NCI-H2029 (cell line): ENCODE measurements at places on chromosomes 5 and 9.

GRCh38 chr5:40321514-40321913 lies 358.2 kb upstream of the PTGER4 start:
- no peak for DNase-seq

GRCh38 chr9:135478191-135478590 lies 1.4 kb upstream of the PPP1R26 start:
- DNase-seq = no peak

DNA sequence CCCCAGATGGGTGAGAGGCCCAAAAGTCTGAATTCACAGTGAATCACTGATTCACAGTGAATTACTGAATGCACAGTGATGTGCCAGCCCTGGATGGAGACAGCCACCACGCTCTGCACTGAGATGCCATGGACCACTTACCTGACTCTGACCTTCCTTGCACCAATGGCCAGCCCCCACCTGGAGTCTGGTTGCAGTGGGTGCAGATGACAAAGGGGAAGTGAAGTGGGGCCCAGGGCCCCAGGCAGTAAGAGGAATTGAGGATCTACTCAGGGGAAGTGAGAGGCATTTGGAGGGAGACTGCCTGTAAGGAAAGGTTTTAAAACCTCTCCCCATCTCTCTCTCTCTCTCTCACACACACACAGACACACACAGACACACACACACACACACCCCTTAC lies 412.1 kb downstream of the CYLC2 start:
- no peak for DNase-seq

DNA sequence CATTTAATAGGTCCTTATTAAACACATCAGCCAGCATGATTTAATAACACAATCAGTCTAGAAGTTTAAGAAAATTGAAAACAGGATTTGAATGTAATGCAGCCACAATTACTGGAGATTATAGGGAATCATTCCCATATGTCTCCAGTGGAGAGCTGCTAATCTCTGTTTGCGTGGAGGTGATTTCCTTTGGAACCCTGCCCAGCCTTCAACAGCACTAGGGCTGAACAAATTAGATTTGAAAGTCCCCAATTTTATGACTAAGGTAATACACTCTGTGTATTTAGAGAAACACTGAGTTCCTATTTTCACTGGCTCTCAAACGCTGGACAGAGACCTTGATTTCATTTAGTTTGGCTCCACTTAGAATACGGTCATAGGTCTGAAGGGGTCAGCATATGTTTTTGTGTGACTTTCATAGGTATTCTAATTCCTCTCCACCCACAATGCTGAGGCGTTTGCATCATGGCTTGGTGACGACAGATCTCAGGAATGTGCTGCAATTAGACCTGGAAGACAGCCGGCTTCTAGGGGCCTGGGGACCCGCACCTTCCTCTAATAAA lies 508.3 kb downstream of the EBF1 start:
- no peak for DNase-seq

DNA sequence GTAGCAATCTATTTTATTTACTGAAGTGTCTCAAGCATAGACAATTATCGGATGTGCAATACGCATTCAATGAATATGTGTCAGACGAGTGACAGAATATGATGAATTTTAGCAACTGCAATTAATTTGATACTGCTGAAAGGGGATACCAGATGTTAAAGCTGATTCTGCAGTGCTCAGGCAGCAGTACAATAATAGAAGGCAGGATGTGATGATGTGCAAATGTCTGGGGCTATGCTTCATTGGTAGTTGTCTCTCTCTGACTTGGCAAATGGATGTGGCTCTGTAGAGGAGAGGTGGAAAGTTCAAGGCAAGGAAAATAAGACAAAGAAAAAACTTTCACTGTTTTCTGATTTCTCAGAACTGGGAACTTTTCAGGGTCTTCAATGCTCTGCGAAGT lies 721.2 kb downstream of the CDH18 start:
- DNase-seq = no peak

GRCh38 chr5:33816791-33817190 lies 75.0 kb downstream of the ADAMTS12 start:
- no peak for DNase-seq

DNA sequence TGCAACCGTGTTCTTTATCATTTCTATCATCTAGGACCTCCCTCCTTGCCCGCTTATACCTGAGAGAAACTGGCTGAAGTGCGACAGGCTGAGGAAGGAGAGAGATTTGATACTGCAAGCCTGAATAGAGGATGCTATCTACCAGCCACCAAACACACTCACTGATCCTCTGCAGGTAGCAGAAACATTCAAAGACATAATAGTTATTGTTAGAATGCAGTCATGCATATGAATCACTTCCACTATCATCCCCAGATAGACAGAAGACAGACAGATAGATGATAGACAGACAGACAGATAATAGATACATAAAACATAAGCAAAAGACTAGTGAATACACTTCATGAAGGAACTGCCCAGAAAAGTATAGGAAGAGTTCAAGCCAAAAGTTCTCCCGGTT lies 32.9 kb downstream of the FAM81B start:
- DNase-seq = no peak

- DNase-seq = peak; percentile 18
Measured at GRCh38 chr5:98927242-98927988, 1.4 kb downstream of the CHD1 start.

DNA sequence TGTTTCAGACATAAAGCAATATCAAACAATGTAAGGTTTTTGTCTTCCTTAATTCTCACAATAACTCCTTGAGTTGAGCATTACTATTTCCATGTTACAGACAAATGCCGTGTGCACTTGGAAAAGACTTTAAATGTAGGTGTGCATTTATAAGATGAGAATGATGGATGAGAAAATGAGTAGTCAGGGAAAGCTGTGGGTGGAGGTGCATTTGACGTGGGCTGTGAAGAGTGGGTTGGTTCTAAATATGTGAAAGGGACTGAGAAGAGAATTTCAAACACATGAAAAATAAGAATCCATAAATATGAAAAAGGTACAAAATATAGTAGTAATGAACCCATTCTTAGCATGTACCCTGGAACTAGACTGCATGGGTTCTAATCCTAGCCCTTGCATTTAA lies 171.6 kb upstream of the PPP2R2B start:
- DNase-seq = no peak

DNA sequence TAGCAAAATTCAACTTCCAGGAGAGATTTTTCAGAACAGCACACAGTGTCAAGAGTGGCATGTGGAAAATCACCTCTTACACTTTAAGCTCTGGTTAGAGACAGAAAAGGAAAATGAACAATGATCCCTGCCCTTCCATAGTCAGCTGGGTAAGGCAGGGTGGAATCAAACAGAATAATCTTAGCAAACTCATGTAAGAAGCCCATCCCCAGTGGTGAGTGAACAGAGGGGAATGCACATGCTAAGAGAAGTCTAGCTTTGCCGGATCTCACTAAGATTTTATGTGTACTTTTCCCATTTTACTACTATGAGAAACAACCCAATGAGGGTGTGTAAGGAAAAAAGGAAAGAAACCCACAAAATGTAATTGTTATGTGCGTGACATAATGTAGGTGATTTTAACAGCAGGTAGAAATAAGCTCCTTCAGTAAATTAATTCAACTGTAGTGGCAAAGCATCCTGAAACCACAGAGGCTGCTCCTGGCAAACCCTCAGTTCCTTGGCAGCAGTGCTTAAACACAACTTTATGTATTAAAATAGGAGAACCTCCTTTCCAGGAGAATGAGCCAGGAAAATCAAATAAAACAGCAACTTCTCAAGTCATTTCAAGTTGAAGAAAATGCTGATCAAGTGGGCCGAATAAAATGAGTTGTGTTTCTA lies 366.0 kb upstream of the TRPC7 start:
- DNase-seq = no peak

DNA sequence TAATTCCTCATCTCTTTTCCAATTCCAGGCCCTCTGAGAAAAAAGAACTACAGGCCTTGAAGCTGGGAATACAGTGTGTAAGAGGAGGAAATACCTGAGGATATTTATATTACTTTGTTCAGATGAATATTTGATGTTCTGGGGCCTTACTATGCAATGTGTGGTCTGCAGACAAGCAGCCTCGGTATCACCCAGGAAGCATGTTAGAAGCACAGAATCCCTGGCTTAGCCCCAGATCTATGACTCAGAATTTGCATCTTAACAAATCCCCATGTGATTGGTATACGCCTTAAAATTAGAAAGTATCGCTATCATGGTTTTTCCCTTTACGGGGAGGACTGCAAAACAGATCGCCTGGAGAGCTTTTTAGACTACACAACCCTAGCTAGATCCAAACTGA lies 121.0 kb downstream of the JAKMIP2 start:
- DNase-seq = no peak

- no peak for DNase-seq
Measured at GRCh38 chr5:31887556-31887955, 248.6 kb downstream of the PDZD2 start.

DNA sequence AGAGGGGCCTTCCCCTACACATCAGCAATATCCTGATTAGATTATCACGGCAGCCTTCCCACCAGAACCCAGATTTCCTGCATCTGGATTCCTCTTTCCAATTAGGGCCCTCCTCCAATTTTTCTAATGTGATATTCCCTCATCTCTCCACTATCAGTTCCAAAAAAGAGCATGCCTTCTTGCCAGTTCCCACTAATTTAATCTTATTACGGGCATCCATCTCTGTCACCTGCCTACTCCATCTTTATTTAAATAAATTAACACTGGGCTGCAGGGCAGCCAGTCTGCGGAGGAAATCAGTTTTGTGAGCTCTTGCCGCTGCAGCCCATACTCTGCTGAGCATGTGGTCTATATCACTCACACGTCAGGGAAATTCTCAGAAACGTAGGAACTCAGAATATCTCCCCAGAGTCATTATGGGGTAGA lies 16.6 kb upstream of the FBP2 start:
- DNase-seq = no peak

DNA sequence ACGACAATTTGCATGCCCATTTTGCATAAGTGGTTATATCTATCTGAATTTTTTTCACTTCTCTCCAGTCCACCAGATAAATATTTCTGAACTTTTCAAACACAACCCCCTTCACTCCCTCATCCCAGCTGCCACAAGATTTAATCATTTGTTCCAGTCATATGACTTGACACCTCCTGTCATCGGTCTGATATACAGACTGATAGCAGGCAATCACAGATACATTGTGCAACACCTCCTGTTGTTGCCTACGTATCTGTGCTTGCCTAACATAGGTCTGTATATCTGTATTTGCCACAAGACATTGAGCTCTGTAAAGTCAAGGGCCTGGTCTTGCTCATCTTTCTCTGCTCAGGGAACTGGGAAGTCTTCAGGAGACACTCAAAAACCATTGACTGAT lies 65.6 kb downstream of the GNA14 start:
- no peak for DNase-seq

DNA sequence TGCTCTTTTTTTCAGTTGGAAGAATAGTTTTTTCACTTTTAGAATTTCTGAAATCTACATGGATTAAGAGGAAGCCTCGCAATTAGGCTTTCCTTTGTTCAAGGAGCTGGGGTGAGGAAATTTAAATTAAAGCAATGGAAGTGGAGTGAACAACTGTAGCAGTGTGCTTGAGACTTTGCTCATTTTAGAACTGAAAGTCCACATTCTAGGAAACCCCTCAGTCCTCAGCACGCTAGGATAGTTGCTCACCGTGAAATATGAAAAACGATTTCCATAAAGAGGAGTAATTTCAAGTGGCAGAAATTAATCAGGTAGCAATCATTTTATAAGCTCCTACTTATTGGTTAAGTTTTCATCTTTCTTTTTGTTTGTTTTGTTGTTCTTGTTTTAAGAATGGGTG lies 243.0 kb upstream of the ITGA1 start:
- DNase-seq = no peak

DNA sequence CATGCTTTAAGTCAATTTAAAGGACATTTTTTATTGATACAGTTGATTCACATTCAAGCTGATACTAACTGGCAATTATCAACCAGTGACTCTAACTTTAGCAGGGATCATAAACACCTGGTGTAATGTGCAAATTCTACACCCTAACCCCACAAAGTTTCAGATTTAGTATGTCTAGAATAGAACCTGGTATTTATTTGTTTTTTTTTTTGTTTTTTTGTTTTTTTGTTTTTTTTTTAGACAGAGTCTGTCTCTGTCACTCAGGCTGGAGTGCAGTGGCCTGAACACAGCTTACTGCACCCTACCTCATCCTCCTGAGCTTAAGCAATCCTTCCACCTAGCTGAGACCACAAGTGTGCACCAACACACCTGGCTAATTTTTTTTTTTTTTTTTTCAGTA lies 311.2 kb upstream of the SEMA6A start:
- no peak for DNase-seq

DNA sequence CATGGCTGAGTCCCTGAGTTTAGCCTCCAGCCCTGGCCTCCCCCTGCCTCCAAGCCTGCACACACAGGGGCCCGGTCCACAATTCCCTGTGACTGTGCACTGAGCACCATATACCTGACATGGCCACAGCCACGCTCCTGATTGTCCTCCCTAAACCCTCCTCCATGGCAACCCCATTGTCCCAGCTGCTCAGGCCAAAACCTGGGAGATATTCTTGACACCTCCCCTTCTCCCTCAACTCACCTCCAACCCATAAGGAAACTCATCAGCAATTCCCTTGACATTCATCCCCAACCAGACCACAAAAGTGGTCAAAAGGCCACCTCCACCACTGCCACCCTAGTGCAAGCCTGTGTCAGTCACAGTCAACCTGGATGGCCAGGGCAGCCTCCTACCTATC lies 107.5 kb upstream of the MVB12B start:
- DNase-seq = no peak

DNA sequence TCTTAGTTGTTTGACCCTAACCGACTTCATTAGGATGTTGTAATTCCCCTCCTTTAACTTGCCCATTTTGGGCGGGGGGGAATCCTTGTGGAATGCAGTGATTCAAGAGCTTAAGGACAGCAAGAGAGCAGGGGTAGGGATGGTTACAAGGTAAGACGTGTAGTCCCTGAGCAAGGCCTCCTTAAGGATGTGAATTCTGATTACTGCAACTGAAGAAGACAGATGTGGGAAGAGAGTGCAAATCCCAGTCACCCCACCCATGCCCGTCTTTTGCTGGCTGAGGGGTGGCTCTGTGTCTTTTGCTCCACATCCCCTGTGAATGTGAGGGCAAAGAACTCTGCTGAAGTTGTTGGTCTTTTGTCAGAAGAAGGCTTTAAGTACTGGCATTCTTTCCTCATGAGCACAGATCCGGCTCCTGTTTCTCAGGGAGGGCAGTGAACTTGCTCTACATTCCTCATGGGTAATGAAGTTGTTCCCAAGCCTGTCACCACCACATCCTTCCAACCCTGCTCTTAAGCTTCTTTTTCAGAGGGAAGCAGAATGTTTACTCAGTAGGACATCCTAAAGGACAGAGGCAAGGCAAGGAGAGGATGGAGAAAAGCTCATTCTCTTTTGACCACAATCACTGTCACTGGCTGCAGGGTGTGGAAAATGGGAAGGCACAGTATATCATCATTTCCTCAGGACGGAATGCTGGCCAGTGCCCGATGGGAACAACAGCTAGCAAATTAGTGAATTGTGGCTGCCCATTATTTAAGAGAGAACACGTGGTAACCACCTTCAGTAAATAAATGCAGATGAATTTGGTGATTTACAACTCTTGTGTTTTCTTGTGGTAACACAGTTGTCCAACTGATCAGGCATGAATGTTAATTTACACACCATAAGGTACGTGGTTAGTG lies 61.5 kb downstream of the RAI14 start:
- no peak for DNase-seq

- DNase-seq = no peak
Measured at GRCh38 chr9:2837915-2838314, 6.0 kb downstream of the PUM3 start.

- DNase-seq = no peak
Measured at GRCh38 chr5:66769839-66770617, 173.8 kb downstream of the MAST4 start.
